ENCODE measurements at places on chromosomes 1 and 21.

DNA sequence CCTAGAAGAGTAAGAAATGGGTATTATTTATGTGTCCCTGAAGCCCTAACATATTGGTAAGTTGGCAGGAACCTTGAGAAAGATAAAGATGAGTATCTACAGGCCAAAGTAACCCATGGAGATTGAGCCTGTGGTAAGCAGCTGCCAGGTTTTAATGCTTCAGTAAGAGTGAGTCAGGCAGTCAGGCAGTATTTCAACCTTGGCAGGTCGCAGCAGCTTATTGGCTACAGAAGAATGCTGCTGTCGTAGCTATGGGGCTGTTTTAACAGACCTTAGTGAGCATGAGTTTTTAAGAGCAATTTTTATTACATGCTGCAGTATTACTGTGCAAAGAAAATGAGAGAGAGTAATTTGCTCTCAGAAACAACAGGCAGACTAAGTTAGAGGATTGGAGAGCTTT is 10.3 kb upstream of the SLC30A10 start:
- DNase-seq = peak; percentile 79

DNA sequence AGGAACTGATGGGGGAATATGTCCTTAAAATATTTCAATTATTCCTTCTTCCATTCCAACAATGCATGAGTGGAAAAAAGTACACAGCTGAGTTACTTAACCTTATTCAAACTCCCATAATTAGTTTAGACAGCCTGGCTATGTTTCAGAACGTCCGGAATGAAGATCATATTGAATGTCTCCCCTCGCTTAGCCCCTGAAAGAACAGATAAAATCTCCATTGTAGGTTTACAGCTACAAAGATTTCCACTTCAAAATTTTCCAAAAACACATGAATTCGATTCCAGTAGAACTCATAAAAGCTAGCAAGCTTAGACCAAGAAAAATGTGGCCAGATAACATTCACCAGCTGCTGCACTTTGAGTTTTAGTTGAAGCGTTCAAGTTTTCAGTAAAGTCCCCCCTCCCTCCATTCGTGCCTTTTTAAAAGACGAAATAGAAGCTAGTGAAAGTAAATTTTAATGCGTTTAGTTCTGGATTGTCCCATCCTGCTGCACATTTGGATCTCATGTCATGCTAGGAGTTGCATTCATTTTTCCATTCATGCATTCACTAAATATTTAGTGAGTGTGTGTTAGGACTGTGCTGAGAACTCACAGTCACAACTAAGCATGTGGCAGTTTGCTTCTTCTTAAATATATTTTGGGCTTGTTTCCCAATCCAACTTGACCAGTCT is 29.4 kb upstream of the SSX2IP start:
- DNase-seq = no peak

- no peak for DNase-seq
Measured at GRCh38 chr1:83083589-83084224, 915.2 kb downstream of the TTLL7 start.

- no peak for DNase-seq
Measured at GRCh38 chr1:87091425-87091824, 177.0 kb downstream of the HS2ST1 start.

DNA sequence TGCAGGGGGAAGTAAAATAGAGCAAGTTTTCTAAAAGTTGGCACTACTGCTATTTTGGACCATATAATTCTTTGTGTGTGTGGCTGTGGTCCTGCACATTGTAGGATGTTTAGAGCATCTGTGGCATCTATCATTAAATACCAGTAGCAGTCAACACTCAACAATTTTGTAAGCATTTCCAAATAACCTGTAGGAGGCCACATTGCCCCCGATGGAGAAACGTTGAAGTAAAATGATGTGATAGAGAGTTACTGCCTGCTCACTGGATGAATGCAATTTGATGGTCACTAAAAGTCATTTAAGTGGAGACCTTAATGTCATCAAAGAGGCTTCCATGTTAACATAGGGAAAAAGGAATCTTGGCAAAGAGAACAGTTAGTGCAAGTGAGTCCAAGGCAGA is 560.8 kb downstream of the NEGR1 start:
- DNase-seq = no peak

GRCh38 chr1:211800925-211801607 is 29.5 kb downstream of the LPGAT1 start:
- DNase-seq = no peak

- DNase-seq = no peak
Measured at GRCh38 chr1:218324226-218324580, 20.9 kb upstream of the TGFB2 start.

DNA sequence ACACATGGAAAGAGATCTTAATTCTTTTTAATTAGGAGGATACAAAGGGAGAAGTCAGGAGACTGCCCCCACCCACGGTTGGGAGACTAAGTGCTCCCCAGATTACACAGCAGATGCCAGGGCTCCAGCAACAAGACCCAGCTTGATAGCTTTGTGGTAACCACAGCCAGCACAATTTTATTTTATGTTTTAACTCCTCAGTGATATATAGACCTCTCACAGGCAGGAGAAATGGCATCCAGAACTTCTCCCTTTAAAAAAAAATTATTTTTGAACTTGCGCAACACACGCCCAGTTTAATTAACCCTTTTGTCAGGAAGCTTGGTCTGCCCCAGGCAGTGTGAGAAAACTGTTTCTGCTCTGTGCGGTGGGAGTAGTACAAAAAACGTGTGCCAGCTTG is 62.6 kb upstream of the ACOT11 start:
- no peak for DNase-seq

DNA sequence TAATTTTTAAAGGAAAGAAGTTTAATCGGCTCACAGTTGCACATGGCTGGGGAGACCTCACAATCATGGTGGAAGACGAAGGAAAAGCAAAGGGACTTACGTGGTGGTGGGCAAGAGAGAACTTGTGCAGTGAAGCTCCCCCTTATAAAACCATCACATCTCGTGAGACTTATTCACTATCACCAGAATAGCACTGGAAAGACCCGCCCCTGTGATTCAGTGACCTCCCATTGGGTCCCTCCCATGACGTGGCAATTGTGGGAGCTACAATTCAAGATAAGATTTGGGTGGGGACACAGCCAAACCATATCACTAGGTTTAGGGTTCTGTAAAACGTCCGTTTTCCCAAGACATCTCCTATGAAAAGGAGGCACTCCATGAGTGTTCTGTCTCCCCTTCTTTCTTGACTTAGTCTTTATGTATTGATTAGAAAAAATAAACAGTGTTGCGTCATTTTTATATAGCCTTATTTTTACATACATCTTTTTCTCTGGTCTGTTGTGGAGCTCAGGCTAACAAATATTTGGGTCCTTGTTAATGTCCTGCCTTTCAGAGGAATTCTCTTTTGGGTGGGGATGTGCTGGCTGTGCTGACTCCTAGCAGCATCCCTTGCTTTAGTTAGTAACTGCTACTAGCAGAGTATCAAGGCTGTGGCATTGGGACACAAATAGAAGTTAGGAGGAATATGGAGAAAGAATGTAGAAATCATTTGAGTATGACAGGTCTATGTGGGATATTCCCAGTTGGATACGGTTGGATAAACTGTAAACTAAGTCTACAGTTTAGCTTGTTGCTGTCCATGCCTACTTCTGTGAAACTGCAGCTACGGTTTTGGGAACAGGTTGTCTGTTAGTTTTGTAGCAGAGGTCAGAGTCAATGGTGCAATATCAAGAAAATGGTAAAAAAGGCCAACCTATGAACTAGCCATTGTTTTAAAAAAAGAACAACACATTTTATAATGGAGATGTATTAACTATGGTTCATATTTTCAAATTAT is 23.5 kb downstream of the BACH1 start:
- no peak for DNase-seq

- DNase-seq = no peak
Measured at GRCh38 chr1:83994111-83994510, 4.8 kb downstream of the TTLL7 start.

DNA sequence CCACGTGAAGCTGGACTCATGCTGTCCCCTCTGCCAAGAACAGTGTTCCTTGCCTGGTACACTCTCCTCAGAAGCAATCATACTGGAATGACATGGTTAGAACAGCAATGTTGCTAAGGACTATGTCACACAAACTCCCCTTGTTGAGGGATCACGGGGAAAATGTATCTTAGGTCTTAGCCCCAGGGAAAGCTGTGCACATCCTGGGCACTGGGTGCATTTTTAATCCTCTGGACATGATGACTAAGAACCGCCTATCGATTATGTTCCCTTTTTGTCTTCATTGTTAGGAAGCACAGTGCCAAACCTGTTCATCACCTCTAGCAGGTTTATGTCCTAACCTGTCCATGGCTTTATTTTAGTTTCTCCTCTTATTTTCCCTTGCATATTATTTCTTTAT is 115.1 kb downstream of the HIVEP3 start:
- no peak for DNase-seq

DNA sequence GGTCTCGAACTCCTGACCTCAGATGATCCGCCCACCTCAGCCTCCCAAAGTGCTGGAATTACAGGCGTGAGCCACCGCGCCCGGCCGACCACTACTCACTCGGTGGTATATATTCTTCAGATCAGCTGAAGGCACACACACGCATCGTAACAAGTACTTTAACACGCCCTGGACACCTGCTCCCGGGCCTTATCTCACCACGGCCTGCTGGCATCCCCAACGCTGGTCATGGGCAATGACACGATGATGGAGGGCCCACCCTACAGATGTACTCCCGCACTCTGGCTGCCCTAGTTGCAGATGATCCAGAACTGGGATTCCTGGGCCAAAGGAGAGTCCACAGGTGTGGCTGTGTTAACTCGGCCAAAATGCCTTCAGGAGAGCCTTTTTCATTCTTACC is 11.6 kb downstream of the UBE2J2 start:
- DNase-seq = no peak

DNA sequence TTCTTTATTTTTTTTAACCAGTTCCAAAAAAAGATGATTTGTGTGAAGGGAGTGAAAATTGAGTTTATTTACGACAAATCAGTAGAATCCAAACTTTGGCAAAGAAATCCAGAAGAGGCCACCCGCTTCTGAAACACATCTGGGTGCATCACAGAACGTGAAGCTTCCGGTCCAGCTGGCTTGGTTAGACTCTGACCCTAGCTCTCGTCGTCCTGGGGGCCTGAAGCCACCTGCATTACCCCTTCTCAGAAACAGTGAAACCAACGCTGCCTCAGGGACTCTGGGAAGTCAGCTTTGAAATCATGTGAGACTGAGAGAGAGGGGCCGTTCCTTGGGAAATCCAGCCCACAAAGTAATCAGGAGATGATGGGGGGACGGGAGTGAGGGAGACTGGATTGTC is 21.8 kb downstream of the AJAP1 start:
- no peak for DNase-seq

GRCh38 chr1:97084546-97084945 is 363.0 kb downstream of the PTBP2 start:
- no peak for DNase-seq

DNA sequence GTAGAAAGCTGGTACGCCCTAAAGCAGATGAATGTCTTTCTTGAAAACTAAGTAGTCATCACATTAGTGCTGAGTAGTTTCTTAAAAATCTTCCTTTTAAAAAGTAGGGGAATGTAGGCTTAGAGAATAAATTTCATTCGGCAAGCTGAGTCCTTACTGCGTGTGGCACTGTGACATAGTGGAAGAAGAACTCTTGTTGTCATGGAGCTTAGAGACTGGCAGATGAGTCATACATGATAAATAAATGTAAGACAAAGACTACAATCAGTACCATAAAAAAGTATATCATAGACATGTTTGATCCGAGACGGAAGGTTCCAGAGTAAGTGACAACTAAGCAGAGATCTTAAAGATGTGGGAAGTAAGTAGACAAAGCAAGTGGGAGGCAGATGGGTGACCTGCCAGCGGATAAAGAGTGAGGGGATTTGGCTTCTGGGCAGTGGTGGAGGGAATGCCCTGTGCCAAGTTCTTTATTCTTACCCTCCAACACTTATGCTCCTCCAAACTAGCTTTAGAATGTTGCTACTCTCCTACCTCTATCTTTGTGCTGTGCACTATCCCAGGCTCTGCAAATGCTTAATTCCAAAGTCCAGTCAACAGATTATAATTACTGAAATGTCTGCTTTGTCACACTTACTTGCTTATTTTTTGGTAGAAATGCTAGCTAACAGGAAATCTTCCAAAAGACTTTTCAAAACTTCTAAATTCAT is 608.5 kb upstream of the USP24 start:
- DNase-seq = peak; percentile 26

GRCh38 chr1:166952002-166952746 is 23.2 kb downstream of the ILDR2 start:
- DNase-seq = peak; percentile 96

DNA sequence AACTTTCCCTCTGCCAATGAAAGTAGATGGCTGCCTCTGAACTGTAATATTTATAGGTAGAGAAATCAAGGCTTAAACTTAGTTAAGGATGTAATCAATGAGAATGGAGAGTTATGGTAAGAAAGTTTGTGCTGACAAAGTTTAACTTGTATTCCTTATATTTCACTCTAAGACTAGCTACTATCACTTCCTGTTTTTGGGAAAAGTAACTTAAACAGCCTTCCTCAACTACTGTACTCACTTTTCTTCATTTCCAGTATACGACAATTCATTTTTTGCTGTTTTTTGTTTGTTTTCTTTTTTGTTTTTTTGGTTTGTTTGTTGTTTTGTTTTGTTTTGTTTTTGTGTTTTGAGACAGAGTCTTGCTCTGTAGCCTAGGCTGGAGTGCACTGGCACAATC is 3.7 kb downstream of the RGS18 start:
- DNase-seq = no peak

GRCh38 chr1:206814716-206815341 is 42.5 kb upstream of the IL10 start:
- DNase-seq = peak; percentile 59

GRCh38 chr1:49197081-49197480 is 420.4 kb upstream of the BEND5 start:
- DNase-seq = peak; percentile 16

DNA sequence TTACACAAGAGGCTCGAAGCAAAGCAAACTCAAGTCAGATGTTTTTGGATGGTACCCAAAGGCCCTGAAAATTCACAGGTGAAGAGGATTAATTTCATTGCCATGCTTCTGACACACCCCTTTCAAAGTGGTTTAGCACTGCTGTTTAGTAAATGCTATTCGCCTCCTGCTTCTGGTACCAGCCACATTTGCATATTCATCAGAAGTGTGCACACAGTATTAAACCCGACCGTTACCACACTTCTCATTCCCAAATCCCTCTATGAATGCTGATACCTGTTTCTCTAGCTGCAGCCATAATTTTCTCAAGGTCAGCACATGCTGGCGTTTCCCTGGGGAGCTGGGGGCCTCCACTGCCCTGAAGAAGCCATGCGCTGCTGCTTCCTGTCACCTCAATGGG is 179.8 kb upstream of the DAB1 start:
- no peak for DNase-seq
